Urinary bladder (tissue), 4 donors: ENCODE measurements at places on chromosomes 6 and 20. TPM values are rescaled to one million over a fixed set of nuclear protein-coding genes. Genes with fewer than 3 reads are reported as not detected.

Gene KIAA0408
- 40.8 TPM for total RNA-seq

Gene FOXC1
- 7.3 TPM for total RNA-seq

Gene RBM24
- total RNA-seq, result 18.1 TPM

Gene CNKSR3
- 20.9 TPM for total RNA-seq

Gene DEFB132
- not detected for total RNA-seq

Gene SPEF1
- not detected for total RNA-seq

Gene FAM162B
- total RNA-seq, result 12.0 TPM

Gene SLC22A23
- total RNA-seq, result 6.6 TPM

Gene CALHM4
- not detected for total RNA-seq

Gene CLDN20
- not detected for total RNA-seq

Gene MUC21
- total RNA-seq, result not detected

Gene IL17F
- total RNA-seq, result not detected

Gene MYL9
- total RNA-seq, result 42.6 TPM

Gene ZNF311
- total RNA-seq, result 3.2 TPM

Gene BEND3
- total RNA-seq, result 3.0 TPM

Gene MCCD1
- not detected for total RNA-seq

Gene NKAIN2
- 1.7 TPM for total RNA-seq

Gene BPIFB1
- total RNA-seq, result not detected

Gene ZNF451
- total RNA-seq, result 173 TPM

Gene SOBP
- total RNA-seq, result 27.7 TPM

Gene GMPR
- 4.5 TPM for total RNA-seq

Gene NKX2-4
- not detected for total RNA-seq

Gene SEMG1
- total RNA-seq, result not detected

Gene RUNX2
- total RNA-seq, result 2.4 TPM

Gene CHRNA4
- total RNA-seq, result 0.79 TPM

Gene BPI
- 0.32 TPM for total RNA-seq

Gene AURKA
- 13.5 TPM for total RNA-seq

Gene CDH4
- total RNA-seq, result 0.42 TPM

Gene SCUBE3
- 3.9 TPM for total RNA-seq

Gene SLPI
- total RNA-seq, result 6.8 TPM

Gene SLA2
- 0.11 TPM for total RNA-seq
